Suprapubic skin (tissue), 4 donors: ENCODE measurements at places on chromosomes 7 and 10.

- DNase-seq: no peak
These were observed 233.3 kb downstream of the LRRN3 start for GRCh38 chr7:111324228-111324627.

- no peak for DNase-seq
These were observed 536.0 kb upstream of the GALNT17 start for GRCh38 chr7:70595755-70596597.

GRCh38 chr10:76397181-76398042 is 966.0 kb downstream of the LRMDA start:
- DNase-seq: no peak

GRCh38 chr10:113259576-113260226 is 293.2 kb upstream of the HABP2 start:
- DNase-seq: no peak

GRCh38 chr7:37107047-37107750 is 341.5 kb downstream of the ELMO1 start:
- no peak for DNase-seq

DNA sequence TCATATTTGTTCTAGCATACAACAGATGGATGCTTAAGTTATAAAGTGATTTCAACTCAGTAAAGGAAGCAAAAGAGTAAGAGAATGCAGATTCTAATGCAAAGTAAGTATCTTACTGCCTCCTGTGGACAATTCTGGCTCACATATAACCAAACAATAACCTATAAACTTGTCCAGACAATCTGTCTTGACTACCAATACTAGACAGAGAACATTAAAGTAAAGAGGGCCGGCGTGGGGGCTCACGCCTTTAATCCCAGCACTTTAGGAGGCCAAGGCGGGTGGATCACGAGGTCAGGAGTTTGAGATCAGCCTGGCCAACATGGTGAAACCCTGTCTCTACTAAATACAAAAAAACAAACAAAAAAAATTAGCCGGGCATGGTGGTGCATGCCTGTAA is 329.3 kb downstream of the CACNA2D1 start:
- DNase-seq: no peak
